CD4-positive, alpha-beta T cell (primary cell): ENCODE measurements at places on chromosomes 2 and 18. TPM values are rescaled to one million over a fixed set of nuclear protein-coding genes. Genes with fewer than 3 reads are reported as not detected.

The PMS1 gene
- 9.8 TPM for total RNA-seq

The ASB18 gene
- total RNA-seq, result not detected

The TCF4 gene
- 3.2 TPM for total RNA-seq

The RAPGEF4 gene
- total RNA-seq, result 0.69 TPM

The TGOLN2 gene
- 172 TPM for total RNA-seq
